AG09309 (cell line): ENCODE measurements at places on chromosomes 12 and 14.

- no peak for DNase-seq
These were observed 40.8 kb downstream of the VDR start for GRCh38 chr12:47863985-47864384.

DNA sequence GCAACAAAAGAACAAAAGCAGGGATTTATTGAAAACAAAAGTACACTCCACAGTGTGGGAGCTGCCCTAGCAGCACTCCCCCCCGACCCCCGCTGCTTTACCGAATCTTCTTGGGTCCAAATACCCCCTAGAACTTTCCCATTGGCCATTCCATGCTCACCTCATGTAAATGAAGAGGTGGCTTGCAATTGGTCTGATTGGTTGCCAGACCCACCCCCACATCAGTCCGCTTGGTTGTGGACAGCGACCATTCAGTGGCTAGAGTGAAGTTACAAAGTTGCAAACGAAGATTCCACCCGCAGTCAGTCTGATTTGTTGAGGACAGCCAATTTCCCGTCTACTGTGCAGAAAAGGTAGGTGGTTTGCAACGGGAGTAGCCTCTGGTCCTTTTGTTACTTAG, 3.9 kb downstream of the STYX start:
- no peak for DNase-seq

- DNase-seq, result no peak
These were observed 36.5 kb downstream of the CORO1C start for GRCh38 chr12:108694812-108695278.

DNA sequence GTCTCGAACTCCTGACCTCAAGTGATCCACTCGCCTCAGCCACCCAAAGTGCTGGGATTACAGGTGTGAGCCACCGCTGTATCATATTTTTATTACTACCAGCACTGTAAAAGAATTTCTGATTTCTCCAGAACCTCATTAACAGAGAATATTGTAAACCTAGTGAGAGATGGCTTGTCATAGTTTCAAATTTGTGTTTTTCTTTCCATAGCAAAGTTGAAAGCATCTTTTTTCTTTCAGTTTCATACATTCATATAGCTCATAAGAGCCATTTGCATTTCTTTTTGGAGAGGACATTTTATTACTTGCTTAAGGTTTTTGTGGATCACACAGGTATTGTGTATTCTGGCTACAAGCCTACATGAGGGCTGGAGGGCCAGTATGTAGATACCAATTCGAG, 58.0 kb downstream of the MIS18BP1 start:
- DNase-seq, result no peak

DNA sequence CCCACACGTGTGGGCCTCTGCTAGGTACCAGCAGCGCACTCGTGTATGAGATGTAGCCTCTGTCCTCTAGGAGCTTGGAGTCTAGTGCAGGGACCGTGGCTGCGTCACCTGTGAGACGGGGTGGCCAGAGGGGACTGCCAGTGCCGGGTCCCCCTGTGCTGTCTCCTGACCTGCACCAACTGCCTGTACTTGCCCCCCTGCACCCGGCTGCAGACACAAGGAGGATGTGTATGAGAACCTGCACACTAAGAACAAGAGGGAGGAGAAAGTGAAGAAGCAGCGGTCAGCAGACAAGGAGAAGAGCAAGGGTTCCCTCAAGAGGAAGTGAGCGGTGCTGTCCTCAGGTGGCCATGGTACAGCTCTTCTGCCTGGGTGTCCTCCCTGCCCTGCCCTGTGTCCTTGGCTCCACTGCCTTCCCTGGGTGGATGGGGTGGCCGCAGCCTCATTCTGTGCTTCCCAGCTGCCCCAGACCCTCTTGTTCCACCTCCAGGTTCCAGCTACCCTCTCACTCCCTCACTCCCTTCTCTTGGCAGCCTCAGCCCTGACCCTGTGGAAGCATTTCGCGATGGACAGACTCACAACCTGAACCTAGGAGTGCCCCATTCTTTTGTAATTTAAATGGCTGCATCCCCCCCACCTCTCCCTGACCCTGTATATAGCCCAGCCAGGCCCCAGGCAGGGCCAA, 9.6 kb downstream of the PTPN6 start:
- no peak for DNase-seq

- no peak for DNase-seq
These were observed 2.6 kb downstream of the GPR162 start for GRCh38 chr12:6824085-6824775.

DNA sequence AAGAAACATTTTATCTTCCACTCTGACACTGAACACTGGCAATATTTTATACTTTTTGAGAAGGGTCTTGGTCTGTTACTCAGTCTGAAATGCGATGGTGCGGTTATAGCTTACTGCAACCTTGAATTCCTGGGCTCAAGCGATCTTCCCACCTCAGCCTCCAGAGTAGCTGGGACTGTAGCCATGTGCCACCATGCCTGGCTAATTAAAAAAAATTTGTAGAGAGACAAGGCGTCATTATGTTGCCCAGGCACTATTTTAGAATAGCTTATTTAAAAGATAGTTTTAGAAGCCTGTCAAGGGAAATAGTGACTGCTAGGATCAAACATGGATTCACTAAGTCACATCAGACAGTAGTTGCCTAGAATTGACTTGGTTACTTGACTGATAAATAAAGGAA, 5.9 kb downstream of the ERC1 start:
- DNase-seq, result no peak

- no peak for DNase-seq
These were observed 257.5 kb downstream of the MSRB3 start for GRCh38 chr12:65535946-65536345.

GRCh38 chr12:107844312-107844921, 69.9 kb downstream of the ASCL4 start:
- DNase-seq, result no peak

- no peak for DNase-seq
These were observed 7.0 kb downstream of the PYGL start for GRCh38 chr14:50937325-50937724.

GRCh38 chr12:120846721-120847120, 57.4 kb downstream of the SPPL3 start:
- DNase-seq, result no peak

- no peak for DNase-seq
These were observed 295.7 kb downstream of the CACNA1C start for GRCh38 chr12:2348482-2348852.

DNA sequence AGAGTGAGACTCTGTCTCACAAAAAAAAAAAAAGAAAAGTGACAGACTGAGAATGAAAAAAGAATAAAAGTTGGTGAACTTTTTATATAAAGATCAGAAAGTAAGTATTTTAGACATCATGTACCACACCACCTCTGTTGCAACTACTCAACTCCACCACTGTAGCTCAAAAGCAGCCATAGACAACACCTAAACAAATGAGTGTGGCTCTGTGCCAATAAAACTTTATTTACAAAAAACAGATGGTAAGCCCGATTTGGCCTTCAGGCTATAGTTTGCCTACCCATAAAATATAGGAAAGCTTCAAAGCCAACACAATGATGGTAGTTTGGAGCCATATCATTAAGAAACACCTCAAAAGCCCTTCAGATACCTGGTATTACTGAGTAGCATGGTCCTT, 154.5 kb upstream of the FOXN3 start:
- no peak for DNase-seq

DNA sequence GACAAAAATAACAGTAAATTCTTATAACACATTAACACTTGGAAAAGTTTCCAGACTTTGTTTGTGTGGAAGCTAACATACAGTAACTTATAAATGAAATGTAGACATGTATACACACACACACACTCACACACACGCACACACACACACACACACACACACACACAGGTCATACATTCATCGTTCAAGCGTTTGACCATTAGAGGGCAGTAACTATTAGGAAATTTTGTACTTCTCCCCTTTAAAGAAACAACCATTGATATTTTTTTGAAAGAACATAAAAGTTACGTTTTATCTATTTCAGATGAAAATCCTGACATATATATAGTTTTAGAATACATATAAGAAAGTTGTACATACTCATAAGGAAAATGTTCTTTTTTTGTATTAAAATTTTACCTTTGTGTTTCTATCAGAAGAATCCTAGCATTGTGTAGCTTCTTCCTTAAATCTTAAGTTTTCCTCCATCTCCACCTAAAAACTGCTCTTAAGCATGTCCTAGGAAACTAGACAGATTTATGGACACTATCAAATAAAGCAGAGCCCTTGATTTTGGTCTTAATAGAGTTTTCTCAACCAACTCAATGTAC, 29.0 kb downstream of the PTPRQ start:
- DNase-seq, result peak; percentile 49

- no peak for DNase-seq
These were observed 58.6 kb downstream of the ZFC3H1 start for GRCh38 chr12:71605039-71605438.

GRCh38 chr12:113906411-113907200, 59.5 kb downstream of the RBM19 start:
- DNase-seq, result no peak

DNA sequence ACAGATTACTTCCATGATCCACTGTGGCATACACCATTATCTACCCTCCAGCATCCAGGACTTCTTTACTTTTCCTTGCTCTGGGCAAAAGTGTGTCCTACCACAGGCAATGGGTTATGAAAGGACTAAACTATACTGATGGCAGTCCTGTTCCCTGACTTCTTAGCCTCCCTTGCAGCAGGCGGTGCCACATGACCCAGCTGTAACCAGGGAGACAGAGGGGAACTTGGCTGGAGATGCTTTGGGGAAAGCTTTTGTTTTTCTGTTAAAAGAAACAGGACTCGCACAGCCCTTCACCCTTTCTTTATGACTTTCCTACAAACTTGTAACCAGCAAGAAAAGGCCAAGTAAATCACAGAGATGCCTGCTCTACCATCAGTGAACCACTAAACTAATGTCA, 394.4 kb downstream of the PCNX1 start:
- DNase-seq, result no peak

DNA sequence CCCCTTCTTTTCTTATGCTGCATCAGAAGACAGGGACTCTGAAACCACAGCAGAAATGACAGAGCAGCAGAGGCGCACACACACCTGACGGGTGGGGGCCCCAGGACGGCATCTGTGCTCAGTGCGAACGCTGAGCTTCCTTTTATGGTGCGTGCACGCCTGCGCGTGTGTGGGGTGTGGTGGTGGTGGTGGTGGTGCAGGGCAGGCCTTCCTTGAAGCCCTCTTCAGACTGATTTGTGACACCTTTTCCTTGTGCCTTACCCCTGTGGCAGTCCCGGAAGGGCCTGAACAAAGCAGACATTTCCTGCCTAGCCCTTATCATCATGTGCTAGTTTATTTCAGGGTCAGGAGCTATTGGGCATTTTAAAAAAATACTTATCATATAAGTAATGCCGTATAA, 75.7 kb downstream of the TSPAN9 start:
- no peak for DNase-seq

DNA sequence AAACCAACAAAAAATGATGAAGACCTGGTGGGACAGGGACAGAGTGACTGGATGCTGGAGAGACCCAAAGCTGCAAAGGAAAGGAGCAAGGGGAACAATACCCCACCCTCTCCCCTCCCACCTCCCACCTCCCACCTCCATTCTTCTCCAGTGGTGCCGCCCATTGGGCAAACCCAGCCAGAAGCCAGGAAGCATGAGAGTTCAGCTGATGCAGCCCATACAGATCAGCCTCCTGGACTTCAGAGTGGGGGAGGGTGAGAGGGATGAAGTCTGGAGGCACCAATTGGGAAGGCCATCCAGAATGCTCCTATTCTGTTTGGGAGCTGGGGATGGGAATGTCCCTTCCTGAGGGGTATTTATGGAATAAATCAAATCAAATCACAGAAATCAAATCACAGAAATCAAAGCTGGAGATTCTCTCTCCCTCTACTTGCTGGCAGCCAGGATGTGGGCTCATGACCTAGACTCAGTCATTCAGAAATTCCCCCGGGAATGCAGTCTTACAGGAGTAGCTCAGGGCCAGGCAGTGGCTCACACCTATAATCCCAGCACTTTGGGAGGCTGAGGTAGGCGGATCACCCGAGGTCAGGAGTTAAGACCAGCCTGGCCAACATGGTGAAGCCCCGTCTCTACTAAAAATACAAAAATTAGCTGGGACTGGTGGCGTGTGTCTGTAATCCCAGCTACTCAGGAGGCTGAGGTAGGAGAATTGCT, 31.1 kb downstream of the IRF2BPL start:
- no peak for DNase-seq

- DNase-seq, result no peak
These were observed 253.1 kb downstream of the PDZRN4 start for GRCh38 chr12:41441180-41441579.

GRCh38 chr14:100645196-100645981, 58.2 kb upstream of the BEGAIN start:
- DNase-seq, result no peak

GRCh38 chr12:70177631-70178030, 65.6 kb upstream of the CNOT2 start:
- DNase-seq, result no peak

DNA sequence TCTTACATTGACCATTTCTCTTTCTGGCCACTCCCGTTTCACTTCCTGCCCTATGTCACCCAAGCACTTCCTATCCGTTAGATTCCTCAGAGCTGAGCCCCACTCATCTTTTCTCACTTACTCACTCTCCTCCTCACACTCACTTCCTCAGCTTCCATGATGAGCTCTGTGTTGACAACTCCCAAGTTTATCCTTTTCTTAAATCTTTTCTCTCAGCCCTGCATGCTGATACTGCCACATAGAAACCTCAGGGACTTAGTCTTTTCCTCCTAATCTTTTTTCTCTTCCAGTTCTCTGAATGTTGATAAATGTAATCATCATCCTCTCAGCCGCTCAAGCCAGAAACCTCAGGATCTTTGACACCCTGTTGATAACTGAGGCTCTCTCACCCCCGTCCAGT, 99.6 kb downstream of the ANO6 start:
- no peak for DNase-seq

DNA sequence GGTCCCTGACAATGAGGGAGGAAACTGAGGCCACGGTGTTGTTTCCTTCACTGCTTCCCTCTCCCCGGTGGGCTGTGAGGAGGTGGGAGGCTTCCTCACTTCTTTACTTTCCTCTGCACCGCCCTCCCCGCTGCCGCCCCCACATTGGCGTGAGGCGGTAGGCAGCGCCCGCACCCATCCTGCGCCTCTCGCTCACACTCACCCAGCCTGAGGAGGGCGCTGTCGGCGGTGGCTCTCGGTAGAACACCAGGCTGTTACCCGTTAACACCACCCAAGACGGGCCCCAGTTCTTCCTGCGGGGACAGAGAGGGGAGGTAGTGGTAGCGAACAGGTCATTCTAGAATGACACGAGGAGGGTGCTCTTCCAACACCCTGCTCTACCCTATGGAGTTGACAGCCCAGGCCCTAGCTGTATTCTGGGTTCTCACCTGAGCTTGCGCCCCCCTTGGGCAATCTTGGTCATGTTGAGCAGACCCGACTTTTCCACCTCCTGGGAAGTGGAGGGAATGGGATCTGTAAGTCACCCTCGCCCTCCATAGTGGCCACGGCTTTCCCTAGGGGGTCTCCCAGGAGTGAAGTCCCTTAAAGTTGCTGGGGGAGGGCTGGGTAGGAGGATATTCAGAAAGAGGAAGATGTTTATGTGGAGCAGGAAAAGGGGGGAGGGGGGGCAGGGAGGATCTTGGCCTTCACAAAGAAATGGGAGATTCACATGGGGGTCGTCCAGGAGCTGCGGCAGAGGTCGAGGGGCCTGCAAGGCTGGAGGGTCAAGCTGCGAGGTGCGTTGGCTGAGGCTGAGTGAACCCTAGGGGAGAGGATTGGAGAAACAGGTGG, 3.3 kb downstream of the ARHGAP9 start:
- DNase-seq, result no peak
